Trophoblast cell (in vitro differentiated cells and primary cell): ENCODE measurements at places on chromosomes 6 and 20.
A peak's percentile ranks its signal among the peaks of the same experiment; 100 is the strongest.

GRCh38 chr6:24214984-24215383 is 89.0 kb downstream of the NRSN1 start:
- no peak for DNase-seq

DNA sequence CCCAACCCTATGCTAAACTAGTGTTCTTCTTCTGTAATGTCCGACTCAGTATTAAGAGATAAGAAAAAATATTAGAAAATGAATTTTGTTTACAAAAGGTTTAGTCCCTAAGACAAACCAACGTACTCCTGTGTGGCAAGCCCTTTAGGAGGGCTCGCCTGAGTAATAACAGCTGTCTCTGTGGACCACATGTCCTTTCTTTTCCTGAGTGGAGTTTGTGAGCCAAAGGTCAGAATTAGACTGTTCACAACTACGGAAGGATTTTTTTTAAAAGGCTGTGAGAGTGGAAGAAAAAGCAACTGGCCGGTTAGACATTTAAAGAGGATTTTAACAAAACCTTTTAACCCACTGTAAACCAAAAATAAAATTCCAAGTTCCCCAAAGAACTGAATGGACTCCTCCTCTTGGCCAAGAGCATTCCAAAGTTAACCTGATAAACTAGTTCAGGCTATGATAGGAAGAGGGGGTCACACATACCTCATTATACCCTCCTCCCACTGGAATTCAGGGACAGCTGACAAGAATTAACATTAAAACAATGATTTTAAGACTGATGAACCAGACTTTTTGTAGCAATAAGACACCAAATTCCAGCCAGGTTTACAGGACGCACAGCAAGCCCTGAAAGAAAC is 43.5 kb downstream of the FAM184A start:
- no peak for DNase-seq

DNA sequence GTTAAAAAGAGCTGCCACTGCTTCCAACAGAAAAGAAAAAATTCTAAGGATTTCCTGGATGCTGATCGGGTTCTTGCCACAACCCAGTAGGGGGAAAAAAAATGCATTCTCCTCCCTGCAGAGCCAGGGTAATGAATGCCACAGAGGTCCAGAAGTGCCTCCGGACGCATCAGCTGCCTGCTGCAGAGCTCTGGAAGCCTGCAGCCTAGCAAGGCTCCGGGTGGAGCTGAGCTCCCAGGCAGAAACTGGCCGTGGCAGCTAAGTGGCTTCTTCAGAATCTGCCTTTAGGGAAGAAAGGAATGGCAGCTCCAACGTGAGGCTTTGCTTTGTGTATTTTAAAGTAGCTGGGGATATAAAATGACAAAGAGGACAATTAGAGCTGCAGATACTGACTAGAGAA is 155.0 kb downstream of the CFAP61 start:
- DNase-seq, result no peak

DNA sequence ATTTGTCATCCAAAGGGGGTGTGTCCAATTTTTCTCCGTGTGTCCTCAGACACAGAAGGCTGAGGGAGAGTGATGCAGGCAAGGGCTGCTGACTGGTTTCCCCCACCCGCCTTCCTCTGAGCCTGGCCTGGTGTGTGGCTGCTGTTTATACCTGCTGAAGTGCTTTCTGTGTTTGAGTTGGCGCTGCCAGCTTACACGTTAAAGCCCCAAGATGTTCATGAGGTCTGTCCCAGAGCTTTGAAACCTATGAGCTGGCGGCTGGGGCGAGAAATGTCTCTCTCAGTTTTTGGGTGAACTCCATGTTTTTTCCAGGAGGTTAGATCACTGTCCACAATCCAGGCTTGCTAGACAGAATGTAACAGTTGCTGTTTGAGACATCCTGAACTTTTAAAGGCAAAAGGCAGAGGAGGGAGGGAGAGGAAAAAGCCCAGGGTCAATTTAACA is 69.0 kb upstream of the CCN2 start:
- no peak for DNase-seq

DNA sequence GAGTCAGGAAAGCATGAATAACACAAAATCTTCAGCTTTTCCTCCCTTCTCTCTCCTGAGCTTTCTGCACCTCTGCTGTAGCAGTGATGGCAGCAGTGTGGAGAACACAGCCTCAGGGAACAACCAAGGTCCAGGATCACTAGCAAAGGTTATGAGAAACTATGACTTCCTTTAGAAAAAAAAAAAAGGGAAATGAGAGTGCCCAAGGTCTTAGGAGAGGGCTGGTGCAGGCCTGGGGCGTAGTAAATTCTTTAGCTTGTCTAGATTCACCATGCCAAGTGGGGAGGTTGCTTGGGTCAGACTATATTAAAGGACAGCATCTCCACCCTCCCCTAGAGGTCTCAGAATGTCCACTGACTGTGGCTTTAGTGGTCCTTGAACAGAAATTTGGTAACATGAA is 40.4 kb upstream of the POLR1H start:
- DNase-seq, result no peak

GRCh38 chr6:25350573-25350972 is 71.4 kb downstream of the CARMIL1 start:
- DNase-seq, result no peak

GRCh38 chr20:44959082-44959637 is 1.0 kb downstream of the TOMM34 start:
- peak; percentile 21 for DNase-seq

DNA sequence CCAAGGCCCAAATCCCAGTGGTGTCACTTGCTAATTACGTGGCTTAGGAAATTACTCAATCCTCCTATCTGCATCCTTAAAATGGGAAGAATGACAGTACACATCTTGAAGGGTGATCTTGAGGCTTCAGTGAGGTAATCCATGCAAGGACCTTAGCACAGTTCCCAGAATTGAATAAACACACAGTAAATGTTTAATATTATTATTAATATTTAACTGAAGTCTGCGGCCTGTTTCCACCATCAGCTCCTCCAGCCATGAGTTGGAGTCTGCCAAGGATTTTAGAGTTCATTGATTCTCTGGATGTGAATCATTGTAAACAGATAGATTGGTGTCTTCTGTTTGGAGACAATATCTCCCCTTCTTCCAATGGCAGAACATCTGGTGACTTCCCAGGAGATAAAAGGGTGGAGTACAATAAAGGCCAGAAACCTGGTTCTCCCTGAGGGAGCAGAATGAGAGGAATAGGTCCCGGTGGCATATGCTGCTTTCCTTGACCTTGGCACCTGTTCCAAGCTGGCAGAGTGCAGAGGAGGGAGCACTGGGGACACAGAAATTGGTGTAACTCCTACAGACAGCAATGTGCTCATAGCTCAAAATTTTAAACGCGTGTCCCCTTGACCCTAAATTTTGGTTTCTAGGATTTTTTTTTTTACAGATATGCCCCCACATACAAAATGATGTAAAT is 25.4 kb downstream of the UNC5CL start:
- no peak for DNase-seq

GRCh38 chr6:107871976-107872375 is 47.9 kb upstream of the SCML4 start:
- DNase-seq, result no peak

- DNase-seq, result no peak
Observed at GRCh38 chr6:89360415-89360999, 8.0 kb upstream of the UBE2J1 start.

GRCh38 chr20:25247000-25247517 is 826 bp upstream of the PYGB start:
- DNase-seq, result no peak

GRCh38 chr20:23628402-23629016 is 9.2 kb downstream of the CST3 start:
- DNase-seq, result no peak

DNA sequence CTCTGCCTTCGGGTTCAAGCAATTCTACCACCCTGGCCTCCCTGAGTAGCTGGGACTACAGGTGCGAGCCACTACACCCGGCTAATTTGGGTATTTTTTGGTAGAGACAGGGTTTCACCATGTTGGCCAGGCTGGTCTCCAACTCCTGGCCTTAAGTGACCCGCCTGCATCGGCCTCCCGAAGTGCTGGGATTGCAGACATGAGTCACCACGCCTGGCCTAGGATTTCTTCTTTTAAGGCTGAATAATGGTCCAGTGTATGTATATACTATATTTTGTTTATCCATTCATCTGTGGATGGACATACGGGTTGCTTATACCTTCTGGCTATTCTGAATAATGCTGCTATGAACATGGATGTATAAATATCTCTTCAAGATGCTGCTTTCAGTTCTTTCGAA is 17.1 kb downstream of the RIOK1 start:
- peak; percentile 89 for DNase-seq

DNA sequence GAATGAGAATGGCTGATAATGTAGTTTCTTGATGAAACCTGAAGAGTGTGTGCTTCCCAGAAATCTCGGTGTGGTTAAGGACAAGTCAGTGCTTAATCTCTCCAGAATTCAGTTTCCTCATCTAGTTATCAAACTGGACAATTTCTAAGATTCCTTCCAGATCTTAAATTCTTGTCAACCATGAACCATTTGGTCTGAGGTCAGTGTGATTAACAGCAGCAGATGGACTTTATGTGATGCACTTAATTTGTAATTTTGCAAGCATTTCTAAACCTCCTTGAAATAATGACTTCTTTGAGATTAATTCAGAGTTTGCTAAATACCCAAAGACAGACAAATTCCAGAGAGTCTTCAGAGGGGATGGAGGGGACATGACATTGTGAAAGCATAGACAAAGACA is 160.3 kb downstream of the KIF16B start:
- no peak for DNase-seq

DNA sequence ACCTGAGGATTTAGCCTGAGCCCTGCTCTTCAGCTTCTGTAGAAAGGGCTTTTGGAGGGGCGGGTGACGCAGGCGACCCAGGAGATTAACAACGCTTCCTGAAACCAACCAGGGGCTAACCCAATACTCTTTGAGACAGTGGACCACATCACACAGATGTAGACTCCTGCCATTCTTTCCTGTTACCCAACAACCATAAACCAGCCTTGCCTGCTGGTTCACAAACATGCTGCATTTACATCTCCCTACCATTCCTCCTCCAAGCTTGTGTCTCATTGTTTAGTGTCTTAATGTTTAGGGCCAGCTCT is 28.3 kb downstream of the PPP1R16B start:
- DNase-seq, result no peak

GRCh38 chr6:154909821-154910220 is 85.3 kb upstream of the TIAM2 start:
- no peak for DNase-seq

DNA sequence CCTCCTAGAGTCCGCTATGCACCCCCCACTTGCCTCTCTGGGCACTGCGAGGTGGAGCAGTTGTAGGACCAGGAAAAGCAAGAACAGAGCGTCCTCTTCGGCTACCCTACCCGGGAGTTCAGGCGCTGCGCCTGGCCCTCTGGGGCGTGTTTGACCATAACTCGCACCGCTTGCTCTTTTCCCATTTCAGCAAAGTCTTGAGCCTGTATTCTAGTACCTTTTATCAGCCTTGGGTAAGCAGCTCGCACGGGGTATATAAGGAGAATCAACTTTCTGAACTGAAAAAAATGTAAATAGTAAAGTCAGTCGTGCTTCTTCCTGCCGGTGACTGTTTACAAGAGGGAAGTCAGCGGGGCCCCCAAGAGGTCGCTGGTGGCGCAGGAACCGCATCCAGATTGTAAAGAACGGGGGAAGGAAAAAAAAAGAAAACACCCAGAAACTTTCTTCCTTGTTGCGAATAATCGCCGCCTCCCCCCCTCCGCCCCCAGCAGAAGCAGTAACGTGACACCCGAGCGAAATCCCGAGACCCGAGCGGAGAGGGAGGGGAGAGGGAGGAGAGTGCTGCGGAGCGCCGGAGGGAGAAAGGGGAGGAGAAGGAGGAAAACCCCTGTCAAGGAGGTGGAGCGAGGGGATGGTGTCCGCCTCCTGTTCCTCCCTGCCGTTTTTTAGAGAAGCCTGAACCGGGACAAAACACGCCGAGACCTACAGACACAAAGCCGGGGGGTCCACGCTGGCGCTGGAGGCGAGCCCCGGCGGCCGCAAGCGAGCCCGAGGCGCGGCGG is at the start of gene UST:
Gene UST, plus strand, starts transcription at position 668 of the 782 bp plus-strand sequence. CDS start 401 bp downstream, outside the sequence.
- DNase-seq, result peak; percentile 68

DNA sequence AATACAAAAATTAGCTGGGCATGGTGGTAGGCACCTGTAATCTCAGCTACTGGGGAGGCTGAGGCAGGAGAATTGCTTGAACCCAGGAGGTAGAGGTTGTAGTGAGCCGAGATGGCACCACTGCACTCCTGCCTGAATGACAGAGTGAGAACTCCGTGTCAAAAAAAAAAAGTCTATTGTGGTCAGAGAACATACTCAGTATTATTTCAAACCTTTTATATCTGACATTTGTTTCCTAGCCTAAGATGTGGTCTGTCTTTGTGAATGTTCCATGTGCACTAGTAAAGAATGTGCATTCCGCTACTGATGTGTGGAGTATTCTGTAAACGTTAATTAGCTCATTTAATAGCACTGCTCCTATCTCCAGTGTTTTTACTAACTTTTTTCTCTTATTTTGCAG is 11.7 kb downstream of the RAB22A start:
- no peak for DNase-seq

DNA sequence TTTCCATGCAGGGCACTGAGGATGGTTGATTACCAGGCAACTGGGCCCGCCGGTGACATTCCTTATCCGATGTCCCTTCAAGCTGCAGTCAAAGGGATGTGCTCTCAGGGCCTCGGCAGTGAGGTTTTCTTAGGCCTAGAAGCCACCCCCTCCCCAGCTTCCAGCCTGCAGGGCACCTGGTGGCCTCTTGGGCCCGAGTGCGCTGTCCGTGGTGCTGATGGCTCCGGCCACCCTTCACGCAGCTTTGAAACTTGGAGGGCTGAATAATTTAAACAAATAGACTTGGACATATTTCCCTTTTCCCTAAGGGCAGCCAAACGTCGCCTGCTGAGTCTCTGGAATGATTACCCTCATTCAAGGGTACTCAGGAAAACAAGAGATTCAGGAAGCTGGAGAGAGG is 8.9 kb upstream of the MLN start:
- peak; percentile 78 for DNase-seq

- DNase-seq, result no peak
Observed at GRCh38 chr20:46644733-46645132, 6.5 kb downstream of the SLC13A3 start.

DNA sequence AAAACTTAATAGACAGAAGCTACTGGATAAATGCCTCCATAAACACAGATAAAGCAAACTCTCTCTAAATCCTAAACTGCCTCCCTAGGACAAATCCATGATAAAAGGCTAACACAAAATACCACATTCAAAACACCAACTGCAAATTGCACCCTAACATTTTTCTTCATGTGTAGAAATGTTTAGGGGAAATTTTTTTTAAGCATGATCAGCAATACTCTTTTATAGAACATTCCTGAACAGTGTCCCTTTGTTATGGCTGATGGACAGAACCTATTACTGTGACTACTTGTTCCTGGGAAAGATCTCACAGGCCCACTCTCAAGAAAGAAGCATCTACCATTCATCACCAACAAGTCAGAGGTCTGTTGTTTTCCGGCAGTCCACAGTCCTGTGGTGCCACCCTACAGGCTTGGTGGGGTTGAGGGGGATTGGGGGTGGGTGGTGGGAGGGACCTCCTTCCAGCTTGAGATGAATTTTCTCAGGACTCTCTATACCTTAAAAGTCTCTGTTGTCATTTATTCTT is 64.5 kb downstream of the DTNBP1 start:
- DNase-seq, result no peak

DNA sequence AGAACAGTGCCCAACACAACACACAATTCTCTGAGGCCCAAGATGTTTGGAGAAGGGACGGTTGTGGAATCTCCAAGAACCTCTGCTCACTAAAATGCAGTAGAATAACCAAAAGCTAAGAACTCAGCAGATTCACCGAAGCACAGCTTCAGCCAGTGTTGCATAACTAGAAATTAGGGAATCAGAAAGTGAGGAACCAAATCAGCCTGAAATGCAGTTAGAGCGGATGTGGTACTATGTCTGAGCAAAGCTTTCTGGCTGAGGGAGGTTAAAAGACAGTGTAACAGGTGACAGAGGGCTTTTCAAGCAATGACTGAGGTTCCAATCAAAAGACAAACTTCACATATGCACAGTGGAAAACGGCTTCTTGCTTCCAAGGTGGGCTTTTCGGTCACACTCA is 197.9 kb upstream of the KCNK16 start:
- DNase-seq, result no peak
